ENCODE measurements at places on chromosomes 11 and 22.

DNA sequence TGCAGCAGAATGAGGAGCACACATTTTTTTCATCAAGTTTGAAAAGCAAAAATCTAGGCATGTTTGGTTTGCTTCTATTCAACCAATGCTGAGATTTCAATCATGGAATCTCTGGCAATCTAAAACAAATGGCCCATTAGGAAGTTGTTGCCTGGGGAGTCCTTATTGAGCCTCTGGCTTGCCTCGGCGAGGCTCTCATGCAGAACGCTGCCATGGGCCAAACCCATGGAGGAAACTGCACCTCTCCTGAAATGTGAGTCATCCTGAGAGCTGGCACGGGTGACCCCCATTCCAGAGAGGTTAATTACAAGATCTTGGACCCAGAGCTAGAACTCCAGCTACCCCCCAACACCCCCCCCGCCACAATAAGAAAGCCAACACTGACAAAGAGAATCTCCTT is 80.7 kb downstream of the MN1 start:
- DNase-seq = no peak

DNA sequence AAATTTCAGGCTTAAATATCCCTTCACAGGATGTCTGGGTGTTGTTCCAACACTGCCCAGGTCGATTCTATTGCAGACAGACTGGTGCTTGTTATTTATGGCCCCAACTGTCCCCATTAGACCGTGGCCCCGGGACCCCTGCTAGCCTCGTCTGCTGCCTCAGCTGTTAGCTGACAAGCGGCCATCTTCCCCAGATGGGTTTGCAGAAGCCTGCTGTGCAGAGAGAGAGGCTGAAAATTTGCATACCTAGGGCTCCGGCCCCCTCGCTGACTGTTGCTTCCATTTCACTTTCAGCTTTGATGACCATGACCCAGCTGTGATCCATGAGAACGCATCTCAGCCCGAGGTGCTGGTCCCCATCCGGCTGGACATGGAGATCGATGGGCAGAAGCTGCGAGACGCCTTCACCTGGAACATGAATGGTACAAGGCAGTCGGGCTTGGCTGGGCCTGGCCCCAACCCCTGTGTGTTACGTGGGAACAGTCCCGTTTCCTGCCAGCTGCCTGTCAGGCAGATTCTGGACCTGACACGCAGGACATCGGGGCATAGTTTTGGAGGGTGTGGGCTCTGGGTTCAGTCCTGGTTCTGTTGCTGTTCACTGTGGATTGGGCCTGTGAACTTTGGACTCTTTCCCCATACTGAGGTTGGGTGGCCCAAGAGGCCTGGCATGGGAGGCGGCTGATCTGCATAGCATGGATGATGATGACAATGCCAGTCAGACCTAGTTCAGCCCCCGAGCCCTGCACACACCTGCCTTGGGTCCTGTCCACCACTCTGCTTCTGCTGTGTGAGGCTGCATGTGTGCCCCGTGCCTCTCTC is 16.4 kb downstream of the SMARCB1 start:
- DNase-seq = no peak

DNA sequence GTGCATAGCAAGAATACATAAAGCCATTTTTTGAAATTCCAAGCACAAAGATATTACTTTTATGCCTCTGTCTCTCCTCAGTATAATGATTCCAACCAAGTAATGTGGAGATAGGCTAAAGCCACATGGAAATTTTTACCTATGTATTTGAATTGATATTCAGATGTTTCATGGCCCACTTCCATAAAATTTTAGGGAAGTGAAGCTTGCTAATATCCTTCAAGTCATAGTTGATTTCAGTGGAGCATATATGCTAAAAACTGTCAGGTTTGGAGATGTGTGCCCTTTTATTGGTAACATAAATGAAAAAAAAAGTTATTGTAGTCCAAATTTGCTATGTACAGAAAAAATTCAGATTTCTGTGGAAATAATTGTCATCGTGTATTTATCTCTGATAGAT is 12.3 kb downstream of the MS4A4E start:
- DNase-seq = no peak

DNA sequence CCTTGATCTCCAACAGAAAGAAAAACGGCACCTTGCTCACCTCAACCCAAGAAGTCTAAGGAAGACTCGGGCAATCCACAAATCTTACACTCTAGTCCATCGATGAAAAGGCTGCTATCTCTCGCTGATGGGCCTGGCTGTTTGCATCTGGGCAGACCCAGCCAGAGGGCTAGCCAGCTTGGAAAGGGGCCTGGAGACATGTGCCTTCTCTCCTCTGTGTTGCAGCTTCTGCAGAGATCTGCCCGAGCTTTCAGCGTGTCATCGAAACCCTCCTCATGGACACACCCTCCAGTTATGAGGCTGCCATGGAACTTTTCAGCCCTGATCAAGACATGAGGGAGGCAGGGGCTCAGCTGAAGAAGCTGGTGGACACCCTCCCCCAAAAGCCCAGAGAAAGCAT is 3.2 kb downstream of the SCGB1A1 start:
- DNase-seq = no peak

DNA sequence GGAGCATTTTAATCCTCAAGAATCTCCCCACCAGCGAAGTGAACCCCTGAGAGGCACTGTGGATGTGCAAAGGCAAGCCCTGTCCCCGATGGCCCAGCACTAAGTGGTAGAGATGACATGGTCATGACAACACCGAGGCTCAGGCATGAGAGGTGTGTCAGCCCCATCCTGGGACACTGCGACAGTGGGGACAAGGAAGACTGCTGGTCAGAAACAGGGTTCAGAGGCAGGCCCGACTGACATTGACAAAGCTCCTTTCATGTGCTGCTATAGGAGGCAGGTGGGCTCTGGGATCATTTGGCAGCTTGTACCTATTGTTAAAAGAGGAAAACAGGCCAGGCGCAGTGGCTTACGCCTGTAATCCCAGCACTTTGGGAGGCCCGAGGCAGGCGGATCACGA is 54.3 kb upstream of the MYEOV start:
- no peak for DNase-seq

DNA sequence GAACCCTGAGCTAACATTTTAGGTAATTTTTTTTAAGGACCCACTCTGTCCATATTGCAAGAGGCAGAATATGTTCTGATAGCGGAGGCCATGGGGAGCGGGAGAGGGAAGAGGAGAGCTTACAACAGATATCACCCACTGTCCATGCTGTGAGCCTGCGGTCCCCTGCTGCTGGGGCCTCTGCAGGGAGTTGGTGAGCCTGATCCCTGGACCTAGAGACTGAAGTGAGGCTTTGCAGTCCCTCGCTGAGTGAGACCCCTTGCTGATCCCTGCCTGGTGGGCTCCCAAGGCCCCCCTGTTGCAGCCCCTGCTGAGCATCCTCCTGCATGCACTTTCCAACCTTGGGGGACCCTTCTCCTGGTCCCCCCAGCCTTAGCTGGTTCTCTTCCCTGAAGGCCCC is 12.5 kb downstream of the MIF start:
- no peak for DNase-seq

- DNase-seq = no peak
These were observed 3.2 kb downstream of the CRY2 start for GRCh38 chr11:45850446-45850845.

DNA sequence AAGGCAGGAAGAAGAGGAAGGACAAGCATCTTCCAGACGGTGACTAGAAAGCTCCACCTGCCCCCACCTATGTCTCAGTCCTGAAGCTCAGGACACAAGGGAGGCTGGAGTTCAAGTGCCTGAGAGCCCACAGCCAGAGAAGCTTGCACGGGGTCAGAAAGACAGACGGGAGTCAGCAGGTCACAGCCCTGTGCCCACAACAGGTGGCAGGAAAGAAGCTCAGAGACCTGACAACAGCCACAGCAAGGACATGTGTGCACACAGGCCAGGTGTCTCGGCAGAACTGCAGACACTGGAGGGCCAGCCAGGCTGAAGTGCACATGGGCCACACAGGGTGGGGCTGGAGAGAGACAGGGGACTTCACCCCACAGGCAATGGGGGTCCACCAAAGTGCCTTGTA is 37.2 kb upstream of the MOB2 start:
- no peak for DNase-seq
